ENCODE measurements at places on chromosomes 4 and X.

- DNase-seq: no peak
Measured at GRCh38 chr4:155995069-155995468, 41.4 kb upstream of the CTSO start.

- DNase-seq: peak; percentile 32
Measured at GRCh38 chr4:129092631-129093190, 628 bp downstream of the SCLT1 start.

GRCh38 chr4:78131403-78131802, 74.3 kb downstream of the FRAS1 start:
- DNase-seq: no peak

GRCh38 chrX:27591938-27592337, 1.8 kb downstream of the DCAF8L2 start:
- no peak for DNase-seq

DNA sequence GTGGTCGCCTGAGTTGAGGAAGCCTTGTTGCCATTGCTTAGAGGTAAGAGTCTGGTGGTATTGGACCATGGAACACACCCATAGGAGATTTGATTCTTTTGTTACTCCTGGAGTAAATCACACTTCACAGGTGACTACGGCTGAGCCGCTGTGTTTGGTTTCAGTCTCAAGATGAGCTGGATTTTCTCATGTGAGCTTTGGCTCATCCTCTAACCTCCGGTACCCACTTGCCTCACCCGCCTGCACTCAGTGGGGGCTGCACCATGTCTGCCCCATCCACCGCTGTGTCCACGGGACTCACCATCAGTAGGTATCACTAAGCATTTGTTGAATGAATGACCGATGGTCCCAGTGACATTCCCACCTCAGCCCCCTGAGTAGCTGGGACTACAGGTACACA, 52.7 kb downstream of the HTT-AS start:
- DNase-seq: no peak

- DNase-seq: no peak
Measured at GRCh38 chr4:162282684-162283083, 118.9 kb upstream of the FSTL5 start.

- no peak for DNase-seq
Measured at GRCh38 chr4:170978990-170979389, 834.2 kb upstream of the GALNTL6 start.

GRCh38 chr4:155668707-155669220, 2.1 kb downstream of the GUCY1A1 start:
- DNase-seq: no peak
